ENCODE measurements at places on chromosomes 16 and 17.

- DNase-seq, result no peak
These were observed 15.5 kb upstream of the BRCA1 start for GRCh38 chr17:43140396-43141332.

GRCh38 chr17:49552070-49552751 lies 23.5 kb upstream of the NXPH3 start:
- DNase-seq, result no peak

- DNase-seq, result no peak
These were observed 138.2 kb upstream of the ERCC4 start for GRCh38 chr16:13781575-13782338.

- DNase-seq, result no peak
These were observed 46.8 kb downstream of the SLC39A11 start for GRCh38 chr17:73045724-73046123.

GRCh38 chr16:83312015-83312717 lies 495.6 kb upstream of the HSBP1 start:
- DNase-seq, result no peak

GRCh38 chr17:17915183-17915582 lies 57.0 kb downstream of the TOM1L2 start:
- DNase-seq, result no peak

GRCh38 chr17:33373273-33373672 lies 80.2 kb upstream of the ASIC2 start:
- DNase-seq, result no peak

- no peak for DNase-seq
These were observed 584 bp upstream of the TNRC6A start for GRCh38 chr16:24728891-24729242.

DNA sequence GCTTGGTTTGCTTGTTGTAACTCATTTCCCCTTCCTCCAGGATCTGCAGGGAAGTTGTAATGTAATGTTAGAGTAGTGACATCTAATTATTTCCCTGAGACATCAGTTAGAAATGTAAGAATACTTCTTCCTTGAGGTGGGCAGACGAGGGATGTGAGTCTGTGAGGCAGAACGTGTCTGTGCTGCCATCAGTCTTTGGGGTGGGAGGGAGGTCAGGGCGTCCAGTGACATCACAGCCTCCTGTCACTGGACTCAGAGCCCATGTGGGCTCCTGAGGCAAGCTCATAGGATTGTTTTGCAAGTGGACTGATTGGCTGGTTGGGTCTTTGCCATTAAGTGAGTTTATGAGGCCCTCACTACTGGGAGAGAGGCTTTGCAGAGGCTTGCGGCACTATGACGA lies 188.8 kb downstream of the CCDC182 start:
- DNase-seq, result no peak

DNA sequence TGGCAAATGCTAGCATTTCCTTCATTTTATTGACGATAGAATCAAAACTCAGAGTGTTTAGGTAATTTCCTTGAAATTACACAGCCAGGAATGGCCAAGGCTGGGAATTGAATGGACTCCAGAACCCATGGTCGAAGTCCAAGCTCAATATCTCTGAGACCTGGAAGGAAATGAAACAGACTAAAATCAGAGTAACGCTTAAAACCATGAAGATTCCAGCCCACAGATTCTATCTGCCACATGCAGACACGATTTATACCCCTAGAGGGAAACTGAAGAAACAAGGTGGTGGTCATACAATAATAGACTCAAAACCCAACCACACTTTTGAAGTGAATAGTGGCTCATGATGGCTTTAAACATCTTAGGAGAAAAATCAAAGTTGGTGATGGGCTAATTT lies 95.6 kb downstream of the PRKCA start:
- no peak for DNase-seq

GRCh38 chr17:80432350-80432955 lies 17.5 kb downstream of the ENDOV start:
- no peak for DNase-seq

DNA sequence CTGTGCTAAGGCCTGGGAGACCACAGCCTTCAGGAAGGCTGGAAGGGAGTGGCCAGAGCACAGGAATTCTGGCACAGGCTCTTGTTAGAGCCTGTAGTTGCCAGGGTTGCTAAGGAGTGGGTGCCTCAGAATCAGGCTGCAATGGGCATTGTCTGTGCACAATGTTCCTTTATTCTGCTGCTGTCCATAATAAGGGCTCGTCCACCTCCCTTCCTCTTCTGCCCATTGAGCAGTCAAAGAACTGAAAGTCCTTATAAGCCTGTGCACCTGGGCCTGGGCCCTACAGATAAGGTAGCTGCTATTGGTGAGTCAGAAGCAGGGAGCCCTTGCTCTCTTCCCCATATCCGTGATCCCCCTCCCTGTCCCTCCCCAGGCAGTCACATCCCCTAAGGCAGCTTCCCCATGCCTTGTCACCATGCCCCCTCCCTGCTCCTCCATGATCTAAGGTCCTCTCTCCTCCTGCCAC lies 5.4 kb upstream of the CNGB1 start:
- DNase-seq, result no peak

DNA sequence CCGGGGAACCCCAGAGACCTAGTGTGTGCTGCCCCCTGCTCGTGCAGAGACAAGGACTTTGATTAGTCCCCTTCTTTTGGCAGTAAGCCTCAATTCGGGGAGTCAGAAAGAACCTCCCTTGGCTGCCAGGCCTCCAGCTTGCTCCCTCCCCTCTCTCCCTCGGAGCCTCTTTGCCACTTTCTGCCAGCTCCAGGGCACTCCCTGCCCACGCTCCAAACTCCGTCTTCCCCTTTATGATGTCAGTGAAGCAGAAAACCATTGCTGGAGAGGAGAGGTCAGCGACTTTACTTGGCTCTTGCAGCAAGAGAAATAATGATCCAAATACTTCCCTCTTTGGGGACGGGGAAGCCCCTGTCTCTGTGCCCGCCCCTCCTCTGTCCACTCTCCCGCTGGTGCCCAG lies 28.1 kb downstream of the TTYH2 start:
- no peak for DNase-seq

GRCh38 chr17:72097144-72097543 lies 23.7 kb upstream of the SOX9 start:
- DNase-seq, result no peak

- no peak for DNase-seq
These were observed 27.8 kb downstream of the MARCHF10 start for GRCh38 chr17:62780269-62780668.

GRCh38 chr17:72644492-72644891 lies 448.0 kb downstream of the SLC39A11 start:
- no peak for DNase-seq

GRCh38 chr17:8117367-8117979 lies 841 bp downstream of the ALOXE3 start:
- DNase-seq, result no peak
